ENCODE measurements at places on chromosomes 7 and 10. TPM values are rescaled to one million over a fixed set of nuclear protein-coding genes. Genes with fewer than 3 reads are reported as not detected.

METTL27 gene
- 4.6 TPM for polyA plus RNA-seq

AQP1 gene
- 33.3 TPM for polyA plus RNA-seq

CDHR1 gene
- polyA plus RNA-seq: 0.72 TPM

TMEM139 gene
- 2.0 TPM for polyA plus RNA-seq

IGFBP1 gene
- polyA plus RNA-seq: not detected

ZNF503 gene
- polyA plus RNA-seq: 37.3 TPM

CUBN gene
- polyA plus RNA-seq: 1.4 TPM

CRTAC1 gene
- polyA plus RNA-seq: 0.96 TPM

AKR1B15 gene
- 1.3 TPM for polyA plus RNA-seq

TMEM270 gene
- not detected for polyA plus RNA-seq

CHPF2 gene
- 31.7 TPM for polyA plus RNA-seq

BLNK gene
- polyA plus RNA-seq: 0.62 TPM

CCL24 gene
- polyA plus RNA-seq: not detected

ST8SIA6 gene
- polyA plus RNA-seq: 0.79 TPM

KCND2 gene
- 1.4 TPM for polyA plus RNA-seq

CCL26 gene
- not detected for polyA plus RNA-seq

SORBS1 gene
- polyA plus RNA-seq: 12.8 TPM

MMP21 gene
- not detected for polyA plus RNA-seq

PLEKHS1 gene
- polyA plus RNA-seq: not detected

BTBD16 gene
- 0.16 TPM for polyA plus RNA-seq

SSC4D gene
- 28.2 TPM for polyA plus RNA-seq

EPO gene
- 0.46 TPM for polyA plus RNA-seq

DNAH11 gene
- polyA plus RNA-seq: 0.55 TPM

LIPN gene
- not detected for polyA plus RNA-seq

LEP gene
- polyA plus RNA-seq: not detected

CNNM1 gene
- polyA plus RNA-seq: 2.3 TPM

MYO3A gene
- 1.8 TPM for polyA plus RNA-seq

INPP5F gene
- 8.4 TPM for polyA plus RNA-seq

SUN3 gene
- 1.7 TPM for polyA plus RNA-seq

PRLHR gene
- not detected for polyA plus RNA-seq

RHOBTB1 gene
- 12.5 TPM for polyA plus RNA-seq

TMEM225B gene
- 0.17 TPM for polyA plus RNA-seq

GNGT1 gene
- not detected for polyA plus RNA-seq

PTTG1IP2 gene
- polyA plus RNA-seq: not detected

CFAP43 gene
- polyA plus RNA-seq: 1.9 TPM

SYT15 gene
- 0.76 TPM for polyA plus RNA-seq

ANK3 gene
- polyA plus RNA-seq: 44.9 TPM

TMEM196 gene
- polyA plus RNA-seq: not detected
